Right forelimb (tissue), 1 donor: ENCODE measurements at places on chromosomes 6 and 20.

- DNase-seq = no peak
Measured at GRCh38 chr6:112934433-112935327, 587.5 kb downstream of the RFPL4B start.

GRCh38 chr20:53901064-53901463 lies 169.3 kb downstream of the BCAS1 start:
- no peak for DNase-seq

GRCh38 chr20:43940518-43941225 lies 26.0 kb downstream of the TOX2 start:
- DNase-seq = no peak

GRCh38 chr6:98636941-98637340 lies 197.4 kb upstream of the POU3F2 start:
- no peak for DNase-seq

DNA sequence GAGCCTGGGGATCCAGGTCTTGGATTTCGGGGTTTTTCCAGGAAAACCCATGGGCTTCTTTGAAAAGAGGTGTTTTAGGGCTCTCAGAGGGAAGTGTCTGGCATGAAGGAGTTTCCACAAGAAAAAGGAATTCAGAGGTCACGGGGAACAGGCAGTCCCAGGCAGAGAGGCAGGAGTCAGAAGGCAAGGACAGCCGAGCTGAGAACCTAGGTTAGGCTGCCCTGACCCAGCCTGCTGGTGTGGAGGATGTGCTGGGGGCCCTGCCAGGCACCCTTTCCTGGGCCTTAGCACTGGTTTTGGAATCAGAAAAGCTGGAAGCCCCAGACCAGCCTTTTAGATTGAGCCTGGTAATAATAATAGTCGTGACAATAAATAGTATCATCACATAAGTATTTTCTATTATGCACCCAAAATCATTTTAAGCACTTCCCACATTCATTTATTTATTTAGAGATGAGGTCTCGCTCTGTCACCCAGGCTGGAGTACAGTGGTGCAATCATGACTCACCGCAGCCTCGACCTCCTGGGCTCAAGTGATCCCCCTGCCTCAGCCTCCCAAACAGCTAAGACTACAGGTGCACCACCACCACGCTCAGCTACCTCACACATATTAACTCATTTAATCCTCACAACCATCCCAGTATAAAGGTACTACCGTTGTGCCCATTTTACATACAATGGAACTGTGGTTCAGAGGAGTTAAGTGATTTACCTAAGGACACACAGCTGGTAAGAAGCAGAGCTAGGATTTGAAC lies 19.9 kb downstream of the TGM2 start:
- no peak for DNase-seq

- DNase-seq = no peak
Measured at GRCh38 chr6:75397656-75398465, 95.7 kb downstream of the FILIP1 start.

- DNase-seq = no peak
Measured at GRCh38 chr6:154353626-154354025, 3.0 kb downstream of the IPCEF1 start.
